ENCODE measurements at places on chromosomes 12 and 14. TPM values are rescaled to one million over a fixed set of nuclear protein-coding genes. Genes with fewer than 3 reads are reported as not detected.

- DNase-seq = no peak
Observed at GRCh38 chr14:104047761-104048160, 37.7 kb upstream of the ASPG start.

DNA sequence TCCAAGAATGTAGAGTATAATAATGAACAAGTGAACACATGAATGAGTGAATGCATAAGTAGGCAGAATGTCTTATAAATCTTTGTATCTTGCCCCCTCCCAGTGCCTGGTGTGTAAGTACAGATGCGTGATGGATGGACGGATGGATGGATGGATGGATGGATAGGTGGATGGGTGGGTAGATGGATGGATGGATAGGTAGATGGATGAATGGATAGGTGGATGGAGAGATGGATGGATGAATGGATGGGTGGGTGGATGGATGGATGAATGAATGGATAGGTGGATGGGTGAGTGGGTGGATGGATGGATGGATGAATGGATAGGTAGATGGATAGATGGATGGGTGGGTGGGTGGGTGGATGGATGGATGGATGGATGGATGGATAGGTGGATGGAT, 74.4 kb downstream of the CLMN start:
- DNase-seq = no peak

- DNase-seq = no peak
Observed at GRCh38 chr12:19778172-19778571, 338.9 kb downstream of the AEBP2 start.

- no peak for DNase-seq
Observed at GRCh38 chr14:89397569-89398230, 19.3 kb downstream of the FOXN3 start.

DNA sequence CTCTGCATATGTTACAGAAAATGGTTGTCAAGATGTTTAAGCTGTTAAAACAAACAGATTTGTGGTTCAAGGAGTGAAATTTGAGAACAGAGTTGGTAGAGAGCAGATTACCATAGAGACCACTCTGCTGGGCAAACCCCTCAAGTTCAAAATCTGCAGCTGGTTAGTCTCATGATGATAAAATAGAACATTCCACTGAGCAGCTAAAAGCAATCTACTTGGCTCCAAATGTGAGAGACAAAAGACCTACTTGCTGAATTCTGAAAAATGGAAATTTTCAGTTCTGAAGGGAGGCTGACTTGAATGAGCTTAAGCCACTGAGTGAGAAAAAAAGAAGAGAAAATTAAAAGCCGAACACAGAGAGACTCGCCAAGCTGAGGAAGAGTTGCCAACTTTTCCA, 519.3 kb downstream of the NOVA1 start:
- DNase-seq = no peak

DNA sequence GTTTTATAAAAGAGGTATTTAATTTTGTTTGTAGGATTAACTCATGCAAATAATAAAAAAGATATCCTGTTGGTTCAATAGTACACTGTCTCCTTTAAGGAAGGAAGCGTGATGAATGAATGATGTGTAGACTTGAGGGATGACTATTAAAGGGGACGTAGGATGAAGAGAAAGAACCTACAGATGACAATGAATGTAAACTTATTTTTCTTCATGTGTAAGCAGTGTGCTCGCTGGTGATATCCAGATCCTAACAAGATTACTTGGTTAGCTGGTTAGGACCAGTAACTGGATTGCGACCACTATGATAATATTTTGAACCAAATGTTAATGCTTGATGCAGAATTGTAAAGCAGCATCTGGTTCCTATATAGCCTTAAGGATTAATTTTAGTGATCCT, 2.6 kb downstream of the ARF6 start:
- no peak for DNase-seq

DNA sequence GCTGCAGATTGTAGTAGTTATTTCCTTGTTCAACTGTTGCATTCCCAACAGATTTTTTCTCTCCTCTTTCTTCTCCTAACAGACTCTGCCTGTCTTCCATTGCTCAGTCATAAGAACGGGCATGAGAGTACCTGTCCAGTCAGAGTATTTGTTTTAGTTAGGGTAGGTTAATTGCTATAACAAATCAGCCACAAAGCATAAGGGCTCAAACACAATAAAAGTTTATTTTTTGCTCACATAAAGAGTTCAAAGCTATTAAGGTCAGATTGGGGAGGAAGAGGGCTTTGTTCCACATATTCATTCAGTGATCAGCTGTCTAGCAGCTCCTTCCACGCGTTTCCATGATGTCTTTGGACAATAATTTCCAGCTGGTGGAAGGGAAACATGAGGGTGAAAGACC, 92.8 kb upstream of the PLXNC1 start:
- DNase-seq = no peak

ACOT4 gene
- polyA plus RNA-seq = 0.22 TPM

TGFB3 gene
- polyA plus RNA-seq = 74.4 TPM

CLEC12A gene
- polyA plus RNA-seq = 0.28 TPM

INSM2 gene
- polyA plus RNA-seq = not detected

LLPH gene
- polyA plus RNA-seq = 26.5 TPM

EPS8 gene
- polyA plus RNA-seq = 52.8 TPM

LRP6 gene
- 34.1 TPM for polyA plus RNA-seq

BIN2 gene
- 3.3 TPM for polyA plus RNA-seq
